ENCODE measurements at places on chromosomes 7 and 10.

- H3K27me3 ChIP-seq, result no peaks in the 10 kb centered on the region
- no peaks in the 10 kb centered on the region for H3K4me1 ChIP-seq
- no peak overlapping the region for H3K4me3 ChIP-seq
- no peak for DNase-seq
Observed at GRCh38 chr10:76255241-76255640, 823.8 kb downstream of the LRMDA start.

DNA sequence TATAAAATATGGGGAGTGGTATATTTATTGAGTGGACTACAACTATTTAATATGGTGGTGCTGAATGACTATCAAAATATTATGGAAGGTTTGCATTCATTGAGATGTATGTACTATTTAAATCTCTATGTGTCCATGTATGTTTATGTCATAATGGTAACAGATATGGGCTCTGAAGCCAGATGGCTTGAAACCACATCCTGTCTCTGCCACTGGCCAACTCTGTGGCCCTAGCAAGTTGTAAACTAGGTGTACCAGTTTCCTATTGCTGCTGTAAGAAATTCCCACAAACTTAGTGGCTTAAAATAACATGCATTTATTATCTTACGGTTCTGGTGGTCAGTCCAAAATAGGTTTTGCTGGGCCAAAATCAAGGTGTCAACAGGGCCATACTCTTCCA, 198.1 kb upstream of the NFE2L3 start:
- no peak overlapping the region for H3K27ac ChIP-seq
- peaks cover 7% of the 10 kb centered on the region for H3K4me1 ChIP-seq
- no peak overlapping the region for H3K4me3 ChIP-seq
- H3K27me3 ChIP-seq, result no peaks in the 10 kb centered on the region
- no peak for DNase-seq
- H3K36me3 ChIP-seq, result no peaks in the 10 kb centered on the region

DNA sequence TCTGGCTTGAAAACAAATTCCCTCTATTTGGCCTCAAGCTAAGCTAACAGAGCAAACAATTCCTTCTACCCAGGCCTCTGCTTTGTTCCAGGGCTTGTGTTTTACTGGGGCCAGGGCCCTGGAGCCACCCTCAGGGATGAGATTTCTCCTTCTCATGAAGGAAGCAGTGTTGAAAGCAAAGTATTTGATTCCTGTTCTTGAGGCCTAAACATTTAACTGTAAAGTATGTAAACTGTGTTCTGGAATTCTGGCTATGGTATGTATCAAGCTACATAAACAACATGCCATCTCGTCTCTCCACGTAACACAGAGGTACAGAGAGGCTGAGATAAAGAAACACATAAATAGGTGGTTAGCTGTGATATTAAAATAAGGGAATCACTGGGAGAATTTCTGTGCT, 81.8 kb downstream of the HERPUD2 start:
- no peaks in the 10 kb centered on the region for H3K36me3 ChIP-seq
- no peak for DNase-seq
- H3K27ac ChIP-seq, result no peak overlapping the region
- no peak overlapping the region for H3K4me3 ChIP-seq

DNA sequence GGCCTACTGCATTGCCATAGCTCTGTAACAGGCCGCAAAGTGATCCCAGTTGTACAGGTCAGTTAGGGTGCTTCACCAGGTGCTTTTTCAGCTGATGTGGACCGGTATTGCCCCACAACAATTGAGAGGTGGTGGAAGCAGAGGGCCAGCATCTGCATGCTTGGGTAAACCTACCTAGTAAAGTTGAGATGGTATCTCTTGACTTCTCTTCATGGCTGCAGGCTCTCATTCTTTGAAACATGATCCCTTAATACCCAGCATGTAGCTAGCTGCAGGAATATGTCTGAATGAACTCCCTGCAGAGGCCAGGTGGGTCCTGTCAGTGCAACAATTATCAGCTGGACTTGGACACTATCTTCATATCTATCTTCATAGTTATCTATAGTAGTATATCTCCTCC, 60.7 kb upstream of the CCDC6 start:
- no peak for DNase-seq
- no peak overlapping the region for H3K4me3 ChIP-seq
- no peaks in the 10 kb centered on the region for H3K36me3 ChIP-seq
- H3K27me3 ChIP-seq, result no peaks in the 10 kb centered on the region

DNA sequence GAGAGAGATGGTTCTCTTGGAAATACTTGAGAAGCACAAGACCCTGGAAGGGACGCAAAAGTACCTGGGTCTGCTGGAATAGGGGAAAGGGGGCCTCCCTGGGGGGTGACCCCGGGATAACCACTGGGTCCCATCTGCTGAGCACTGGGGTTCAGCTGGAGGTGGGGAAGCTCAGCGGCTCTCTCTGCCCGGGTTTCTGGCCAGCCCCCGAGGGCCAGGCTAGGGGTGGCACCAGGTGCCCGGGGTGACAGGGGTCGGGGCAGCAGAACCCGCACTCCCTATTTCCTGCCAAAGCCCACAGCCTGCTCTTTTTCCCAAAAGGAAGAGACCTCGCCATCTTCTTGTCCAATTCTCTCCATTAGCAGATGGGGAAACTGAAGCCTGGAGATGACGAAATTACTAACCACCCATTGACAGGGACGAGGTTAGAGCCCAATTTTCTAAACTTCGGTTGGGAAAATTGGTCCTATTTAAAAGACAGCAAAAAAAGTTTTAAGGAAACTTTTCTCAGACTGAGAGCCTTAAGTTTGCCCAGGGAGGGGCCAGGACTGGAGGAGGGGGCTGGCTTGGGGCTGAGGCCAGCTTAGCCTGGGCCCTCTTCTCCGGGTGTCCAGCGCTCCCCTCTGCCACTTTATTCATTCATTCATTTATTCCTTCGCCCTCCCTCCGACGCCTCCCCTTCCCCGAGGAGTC, 17.8 kb upstream of the GATA3 start:
- peak; percentile 60 for DNase-seq
- peaks cover 27% of the 10 kb centered on the region for H3K27me3 ChIP-seq
- H3K36me3 ChIP-seq, result no peaks in the 10 kb centered on the region
- no peak overlapping the region for H3K27ac ChIP-seq
- H3K4me3 ChIP-seq, result no peak overlapping the region

DNA sequence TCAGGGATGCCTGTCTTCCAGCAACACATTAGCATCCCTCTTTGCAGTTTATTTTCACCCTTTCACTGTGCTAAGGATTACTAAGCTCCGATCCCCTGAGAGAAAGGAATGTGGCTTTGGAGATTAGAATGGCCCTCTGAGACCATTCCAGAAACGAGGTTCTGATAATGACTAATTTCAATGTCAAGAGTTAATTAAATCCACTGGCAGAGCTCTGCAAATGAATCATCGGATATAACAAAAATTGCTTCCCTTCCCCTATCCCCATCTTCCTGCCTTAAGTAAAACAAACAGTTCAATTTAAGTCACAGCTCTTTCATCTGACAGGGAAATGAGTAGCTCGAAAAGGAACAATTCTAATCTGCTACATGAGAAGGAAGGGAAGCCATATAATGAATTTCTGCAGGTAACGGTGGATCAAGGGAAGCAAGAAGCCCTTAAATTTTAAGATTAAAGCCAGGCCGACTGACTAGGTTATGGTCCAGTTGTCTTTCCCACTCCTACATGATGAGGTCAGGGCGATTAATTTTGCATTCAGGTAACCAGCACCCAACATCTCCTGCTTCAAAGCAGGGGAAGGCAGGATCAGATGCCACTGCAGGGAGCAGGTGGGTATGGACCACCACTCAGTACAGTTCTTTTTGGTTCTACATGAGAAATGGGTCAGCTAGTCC, 50.5 kb downstream of the MALSU1 start:
- no peaks in the 10 kb centered on the region for H3K36me3 ChIP-seq
- no peaks in the 10 kb centered on the region for H3K4me1 ChIP-seq
- no peak for DNase-seq
- no peaks in the 10 kb centered on the region for H3K27me3 ChIP-seq
- no peak overlapping the region for H3K27ac ChIP-seq

DNA sequence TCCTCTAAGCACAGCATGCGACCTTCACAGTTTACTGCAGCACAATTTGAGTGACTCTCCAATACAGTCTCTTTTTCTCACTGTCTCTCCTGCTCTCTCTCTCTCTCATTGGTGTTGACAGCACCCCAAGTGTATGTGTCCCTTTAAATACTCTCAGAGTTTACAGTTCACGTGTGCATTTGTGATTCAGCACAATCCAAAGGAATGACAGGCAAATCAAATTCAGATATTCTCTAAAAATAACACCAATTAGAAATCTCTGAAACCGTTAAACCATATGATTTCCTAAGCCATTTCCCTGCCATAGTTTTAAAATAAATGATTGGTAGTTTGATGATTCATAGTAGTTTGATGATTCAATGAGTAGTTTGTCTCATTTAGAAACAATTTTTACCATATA, 104.0 kb upstream of the GAD2 start:
- H3K27me3 ChIP-seq, result no peaks in the 10 kb centered on the region
- H3K4me1 ChIP-seq, result no peaks in the 10 kb centered on the region
- H3K4me3 ChIP-seq, result no peak overlapping the region
- H3K27ac ChIP-seq, result no peak overlapping the region

DNA sequence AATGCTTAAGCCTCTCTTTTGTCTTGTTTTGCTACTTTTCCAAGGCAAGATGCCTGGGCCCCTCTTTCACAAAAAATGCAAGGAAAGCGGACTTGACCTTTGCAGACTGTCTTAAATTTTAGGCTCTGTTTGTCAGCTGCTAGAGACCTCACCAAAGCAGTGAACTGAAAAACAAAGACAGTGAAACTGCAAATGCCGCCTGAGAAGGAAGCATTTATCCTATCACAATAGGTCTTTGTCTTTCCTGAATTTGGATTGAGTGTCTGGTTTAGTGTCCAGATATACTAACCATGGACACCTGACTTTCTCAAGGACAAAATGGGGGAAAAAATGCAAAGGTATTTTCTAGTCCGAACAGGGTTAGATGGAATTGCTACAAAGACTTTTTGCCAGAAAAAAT, 256.9 kb downstream of the INHBA start:
- H3K27me3 ChIP-seq, result no peaks in the 10 kb centered on the region
- H3K27ac ChIP-seq, result no peak overlapping the region
- H3K36me3 ChIP-seq, result no peaks in the 10 kb centered on the region
- H3K4me3 ChIP-seq, result no peak overlapping the region
- H3K4me1 ChIP-seq, result peaks cover 26% of the 10 kb centered on the region

DNA sequence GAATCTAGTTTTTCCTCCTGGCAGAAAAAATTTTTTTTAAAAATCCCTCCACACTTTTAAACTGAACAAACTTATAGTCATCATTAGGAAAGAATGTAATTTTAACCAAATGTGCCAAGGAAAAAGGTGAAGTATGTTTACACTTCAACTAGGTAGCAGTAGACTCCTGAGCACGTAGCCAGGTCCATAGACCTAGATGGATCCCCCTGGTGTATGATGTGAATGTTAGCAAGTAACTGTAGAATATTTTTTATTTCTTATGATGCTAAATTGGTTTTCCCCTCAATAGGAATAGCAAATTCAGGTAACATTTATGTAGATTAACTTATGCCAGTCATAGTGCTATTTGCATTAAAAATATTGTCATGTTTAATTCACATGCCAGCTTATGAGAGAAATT, 19.6 kb downstream of the CABCOCO1 start:
- no peaks in the 10 kb centered on the region for H3K36me3 ChIP-seq
- H3K4me1 ChIP-seq, result no peaks in the 10 kb centered on the region
- H3K27me3 ChIP-seq, result no peaks in the 10 kb centered on the region
- H3K4me3 ChIP-seq, result no peak overlapping the region

DNA sequence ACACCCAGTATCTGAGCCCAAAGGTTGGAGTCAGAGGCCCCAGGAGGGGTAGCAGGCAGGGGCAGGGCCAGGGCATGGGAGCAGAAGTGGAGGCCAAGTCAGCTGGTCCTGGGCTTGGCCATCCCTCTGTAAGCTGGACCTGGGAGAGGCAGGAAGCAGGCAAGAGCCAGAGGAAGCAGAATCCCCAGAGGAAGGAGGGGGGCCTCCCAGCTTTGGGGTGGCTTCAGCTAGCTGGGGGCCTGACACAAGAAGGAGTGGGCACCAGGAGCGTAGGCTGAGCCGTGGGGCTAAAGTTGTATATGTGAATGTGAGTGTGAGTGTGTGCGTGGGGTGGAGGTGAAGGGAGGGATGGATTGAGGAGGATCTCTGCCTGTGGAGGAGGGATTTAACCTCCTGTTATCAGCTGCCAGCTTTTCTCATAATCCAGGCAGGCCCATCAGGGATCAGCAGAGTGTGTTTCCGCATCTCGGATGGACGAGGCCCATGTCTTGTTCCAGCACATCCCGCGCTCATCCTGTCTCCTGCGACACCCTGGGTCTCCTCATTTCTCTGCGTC, 54.0 kb downstream of the NEURL1 start:
- no peaks in the 10 kb centered on the region for H3K4me1 ChIP-seq
- H3K27me3 ChIP-seq, result no peaks in the 10 kb centered on the region
- no peak for DNase-seq
- no peak overlapping the region for H3K4me3 ChIP-seq
- H3K27ac ChIP-seq, result no peak overlapping the region

DNA sequence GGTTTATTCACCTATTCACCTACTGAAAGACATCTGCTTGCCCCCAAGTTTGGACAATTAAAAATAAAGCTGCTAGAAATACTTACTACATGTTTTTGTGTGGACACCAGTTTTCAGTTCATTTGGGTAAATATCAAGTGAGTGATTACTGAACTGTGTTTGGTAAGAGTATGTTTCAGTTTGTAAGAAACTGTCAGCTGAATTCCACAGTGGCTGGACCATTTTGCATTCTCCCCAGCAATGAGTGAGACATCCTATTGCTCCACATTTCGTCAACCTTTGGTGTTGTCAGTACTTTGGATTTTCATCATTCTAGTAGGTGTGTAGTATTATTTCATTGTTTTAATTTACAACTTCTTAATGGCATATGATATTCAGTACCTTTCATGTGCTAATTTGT, 17.4 kb upstream of the IKZF1 start:
- no peaks in the 10 kb centered on the region for H3K36me3 ChIP-seq
- no peak for DNase-seq
- no peaks in the 10 kb centered on the region for H3K27me3 ChIP-seq
- no peaks in the 10 kb centered on the region for H3K4me1 ChIP-seq

DNA sequence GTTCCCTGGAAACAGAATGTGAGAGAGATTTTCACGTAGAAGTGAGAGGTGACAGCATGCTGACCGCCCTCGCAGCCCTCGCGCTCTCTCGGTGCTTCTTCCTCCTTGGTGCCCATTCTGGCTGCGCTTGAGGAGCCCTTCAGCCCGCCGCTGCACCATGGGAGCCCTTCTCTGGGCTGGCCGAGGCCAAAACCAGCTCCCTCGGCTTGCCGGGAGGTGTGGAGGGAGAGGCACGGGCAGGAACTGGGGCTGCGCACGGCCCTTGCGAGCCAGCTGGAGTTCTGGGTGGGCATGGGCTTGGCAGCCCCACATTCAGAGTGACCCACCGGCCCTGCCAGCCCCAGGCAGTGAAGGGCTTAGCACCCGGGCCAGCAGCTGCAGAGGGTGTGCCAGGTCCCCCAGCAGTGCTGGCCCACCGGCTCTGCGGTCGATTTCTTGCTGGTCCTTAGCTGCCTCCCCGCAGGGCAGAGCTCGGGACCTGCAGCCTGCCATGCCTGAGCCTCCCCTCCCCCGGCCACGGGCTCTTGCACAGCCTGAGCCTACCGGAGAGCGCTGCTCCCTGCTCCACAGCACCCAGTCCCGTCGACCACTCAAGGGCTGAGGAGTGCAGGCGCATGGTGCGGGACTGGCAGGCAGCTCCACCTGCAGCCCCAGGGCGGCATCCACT, 888.7 kb upstream of the ZWINT start:
- no peak overlapping the region for H3K4me3 ChIP-seq
- no peak for DNase-seq
- no peaks in the 10 kb centered on the region for H3K27me3 ChIP-seq
- H3K4me1 ChIP-seq, result no peaks in the 10 kb centered on the region
- H3K36me3 ChIP-seq, result no peaks in the 10 kb centered on the region
